Stimulated activated CD8-positive, alpha-beta memory T cell treated with anti-CD3 and anti-CD28 coated beads, Interleukin-15, amount 100 ng/mL, for 4 hours (primary cell): ENCODE measurements at places on chromosomes 2 and 18.

DNA sequence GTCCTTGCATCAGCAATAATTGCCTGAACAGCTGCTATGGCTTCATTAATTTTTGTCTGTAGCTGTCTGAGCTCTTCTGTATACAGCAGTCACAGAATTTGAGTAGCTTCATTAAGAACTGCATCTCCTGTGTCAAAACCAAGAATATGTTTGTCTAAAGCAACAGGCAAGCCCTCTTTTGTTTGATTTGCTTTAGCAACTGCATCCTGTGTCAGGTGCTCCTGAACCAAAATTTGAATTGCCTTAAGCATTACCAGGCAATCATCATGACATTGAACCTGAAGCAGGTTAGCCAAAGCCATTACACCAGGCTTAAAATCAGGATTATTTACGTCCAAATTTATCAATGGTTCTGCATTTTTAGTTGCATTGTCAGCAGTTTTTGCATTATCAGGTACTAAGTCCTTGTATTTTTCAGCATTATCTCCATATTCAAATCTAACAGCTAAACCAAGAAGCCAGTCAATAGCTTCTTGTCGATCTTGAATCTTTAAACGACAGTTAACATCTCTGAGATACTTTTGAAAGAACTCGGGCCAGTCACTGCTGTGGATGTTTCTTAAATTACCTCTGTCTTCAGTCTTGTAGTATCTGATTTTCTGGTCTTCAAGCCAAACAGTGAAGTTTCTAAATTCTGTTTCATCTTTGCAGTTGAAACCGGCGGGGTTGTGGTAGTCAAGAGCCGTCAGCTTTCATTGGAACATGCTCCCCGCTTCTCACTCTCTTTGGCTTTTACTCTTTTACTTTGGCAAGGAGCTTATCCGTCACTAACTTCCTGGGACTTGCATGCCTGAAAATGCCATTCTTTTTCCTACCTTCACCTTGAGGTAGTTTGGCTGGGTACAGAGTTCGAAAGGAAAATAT, 42.2 kb downstream of the MERTK start:
- DNase-seq, result no peak

- no peak for DNase-seq
Observed at GRCh38 chr2:8061219-8061618, 620.6 kb upstream of the ID2 start.

DNA sequence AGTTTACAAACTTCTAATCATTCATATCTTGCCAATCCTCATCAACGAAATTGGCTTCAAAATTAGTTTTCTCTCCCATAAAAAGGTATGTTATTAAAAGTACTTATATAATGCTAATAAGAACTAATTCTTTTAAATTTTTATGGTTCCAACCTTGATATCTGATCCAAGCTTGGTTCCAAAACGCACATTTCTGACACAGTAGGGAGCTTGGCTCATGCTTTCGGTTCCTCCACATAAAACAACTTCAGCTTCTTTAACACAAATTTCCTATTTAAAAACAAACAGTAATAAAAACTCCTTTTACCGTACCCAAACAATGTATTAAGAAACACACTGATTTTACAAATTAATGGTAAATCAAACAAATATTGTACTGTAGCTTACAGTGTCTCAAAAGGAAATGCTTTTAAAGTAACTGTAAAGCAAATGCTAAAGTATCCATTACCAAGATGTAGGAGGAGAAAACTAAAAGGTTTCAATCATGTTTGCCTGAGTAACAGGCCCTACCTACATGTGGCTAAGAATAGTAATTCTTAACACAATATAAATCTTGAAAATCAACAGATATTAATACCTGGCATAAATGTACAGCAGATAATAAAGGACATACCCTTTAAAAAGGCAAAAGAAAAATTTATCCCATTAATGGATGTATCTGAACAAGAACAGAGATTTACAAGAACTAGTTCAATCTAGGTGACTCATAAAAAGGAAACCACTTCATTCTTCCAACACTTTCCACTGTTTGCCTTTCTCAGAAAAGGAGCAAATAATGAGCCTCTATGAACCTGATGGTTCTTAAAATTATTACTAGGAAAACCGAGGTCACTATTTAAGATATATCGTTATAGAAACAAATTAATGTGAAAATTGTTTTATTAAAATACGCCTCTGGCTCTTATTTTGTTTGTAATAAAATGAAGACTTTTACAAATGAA, 17.5 kb downstream of the ACAA2 start:
- DNase-seq, result no peak

GRCh38 chr2:44342854-44343253, 18.4 kb downstream of the PREPL start:
- DNase-seq, result no peak

GRCh38 chr2:111884592-111884964, 585 bp upstream of the ANAPC1 start:
- no peak for DNase-seq

DNA sequence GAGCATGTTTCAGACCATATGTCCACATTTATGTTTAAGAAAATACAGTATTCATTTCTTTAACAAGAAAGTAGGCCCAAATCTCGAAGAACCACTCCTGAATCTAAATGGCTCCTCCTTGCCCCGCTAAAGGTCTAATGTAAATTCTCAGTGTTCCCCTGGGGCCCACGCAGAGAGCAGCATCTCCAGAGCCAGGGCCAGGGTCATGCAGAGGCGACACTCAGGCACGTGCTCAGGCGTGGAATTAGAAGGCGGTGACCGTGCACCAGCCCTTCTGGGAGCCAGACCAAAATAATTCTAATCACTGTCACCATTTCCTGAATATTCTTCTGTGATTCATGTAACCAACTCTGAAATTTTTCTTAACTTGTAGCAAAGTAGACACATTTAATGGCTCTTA, 68.3 kb upstream of the MYT1L start:
- no peak for DNase-seq

- no peak for DNase-seq
Observed at GRCh38 chr2:108139521-108139920, 100.2 kb upstream of the SULT1C3 start.

GRCh38 chr2:230134496-230135129, 65.9 kb upstream of the SLC16A14 start:
- no peak for DNase-seq

DNA sequence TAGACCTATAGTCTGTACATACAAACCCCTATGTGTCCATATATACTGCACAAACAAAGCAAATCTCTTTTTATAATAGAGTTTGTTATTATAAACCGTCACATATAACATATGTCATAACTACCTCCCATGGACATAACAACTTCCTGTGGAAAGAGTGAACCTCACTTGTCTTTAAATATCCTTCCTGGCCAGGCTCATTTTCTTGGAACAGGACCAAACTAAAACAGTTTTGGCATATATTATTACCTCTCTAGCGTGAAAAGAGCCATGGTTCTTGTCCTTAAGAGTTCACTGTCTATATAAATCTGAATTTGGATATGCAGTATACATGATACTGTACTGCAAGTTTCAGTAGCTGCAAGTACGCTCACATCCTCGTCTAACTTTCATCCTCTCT, 28.3 kb upstream of the DNAJC27 start:
- DNase-seq, result no peak

GRCh38 chr2:55014962-55015939, 35.0 kb downstream of the RTN4 start:
- DNase-seq, result no peak

GRCh38 chr2:182522972-182523473, 96.2 kb upstream of the PDE1A start:
- DNase-seq, result no peak

DNA sequence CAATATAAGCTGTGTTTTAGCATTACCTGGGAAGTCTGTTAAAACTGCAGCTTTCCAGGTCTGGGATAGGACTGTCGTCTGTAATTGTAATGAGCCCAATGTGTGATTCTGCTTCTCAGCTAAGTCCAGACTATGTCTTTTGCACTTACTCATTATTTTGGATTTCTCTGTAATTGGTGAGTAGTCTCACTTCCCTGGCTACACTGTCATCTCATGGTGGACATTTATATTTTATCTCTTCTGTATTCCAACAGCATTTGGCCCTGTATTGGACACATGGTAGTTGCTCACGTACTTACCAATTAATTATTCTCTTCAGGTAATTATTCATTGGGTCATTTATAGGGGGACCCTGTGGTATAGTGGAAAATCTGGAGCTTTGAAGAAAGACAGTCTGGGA, 28.0 kb downstream of the LHCGR start:
- DNase-seq, result no peak

DNA sequence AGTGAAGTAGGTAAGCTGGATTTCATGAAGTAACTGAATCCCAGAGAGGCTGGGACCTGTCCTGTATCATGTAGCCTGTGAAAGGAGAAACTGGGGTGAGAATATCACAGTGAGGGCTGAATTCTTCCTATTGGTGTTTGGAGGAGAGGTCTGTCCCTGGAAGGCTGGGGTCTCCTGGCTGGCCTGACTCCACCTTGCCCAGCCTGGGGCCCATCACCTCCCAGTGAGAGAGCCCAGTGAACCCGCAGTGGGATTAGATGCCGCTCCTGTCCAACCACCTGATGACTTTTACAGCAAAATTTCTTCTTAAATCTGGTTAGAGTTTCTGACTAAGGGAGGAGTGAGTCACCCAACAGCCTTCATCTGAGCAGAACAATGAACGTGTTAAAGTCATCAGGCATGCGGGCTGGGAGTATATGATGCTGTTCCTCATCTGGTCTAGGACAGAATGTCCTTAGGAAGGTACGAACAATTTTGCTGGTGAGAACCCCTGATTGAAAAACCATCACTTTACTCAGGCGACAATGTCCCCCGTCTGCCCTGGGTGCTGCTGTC, 152.9 kb downstream of the LPIN1 start:
- DNase-seq, result no peak

- DNase-seq, result no peak
Observed at GRCh38 chr18:49731860-49732311, 81.4 kb downstream of the ACAA2 start.

DNA sequence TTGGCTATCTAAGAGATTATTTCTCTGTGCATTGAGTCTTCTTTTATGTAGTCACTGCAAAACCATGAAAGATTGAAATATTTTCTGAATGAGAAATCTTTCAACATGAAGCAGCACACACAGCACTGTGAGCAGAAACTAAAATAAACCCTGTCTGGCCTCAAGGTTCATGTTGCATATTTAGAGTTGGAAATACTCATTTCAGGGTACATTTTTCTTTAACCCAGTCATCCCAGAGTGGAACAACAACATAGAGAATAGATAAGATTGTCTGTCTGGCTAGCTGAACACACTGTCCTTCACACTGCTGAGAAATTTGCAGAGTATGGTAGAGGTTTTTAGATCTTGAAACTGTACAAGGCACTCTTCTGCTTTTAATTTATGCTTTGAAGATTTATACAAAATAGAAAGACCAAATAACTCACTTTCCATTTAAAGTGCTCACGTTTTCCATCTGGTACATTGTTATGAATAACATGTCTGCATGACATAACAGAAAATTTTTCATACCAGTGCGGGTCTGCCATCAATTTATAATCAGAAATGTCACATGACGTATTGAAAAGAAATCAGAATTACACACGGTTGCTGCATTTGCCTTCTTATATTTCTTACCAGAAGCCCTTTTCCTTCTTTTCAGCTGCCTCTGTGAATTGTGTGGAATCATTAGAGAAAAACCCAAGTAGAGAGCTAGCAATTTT, 25.0 kb upstream of the FN1 start:
- no peak for DNase-seq

DNA sequence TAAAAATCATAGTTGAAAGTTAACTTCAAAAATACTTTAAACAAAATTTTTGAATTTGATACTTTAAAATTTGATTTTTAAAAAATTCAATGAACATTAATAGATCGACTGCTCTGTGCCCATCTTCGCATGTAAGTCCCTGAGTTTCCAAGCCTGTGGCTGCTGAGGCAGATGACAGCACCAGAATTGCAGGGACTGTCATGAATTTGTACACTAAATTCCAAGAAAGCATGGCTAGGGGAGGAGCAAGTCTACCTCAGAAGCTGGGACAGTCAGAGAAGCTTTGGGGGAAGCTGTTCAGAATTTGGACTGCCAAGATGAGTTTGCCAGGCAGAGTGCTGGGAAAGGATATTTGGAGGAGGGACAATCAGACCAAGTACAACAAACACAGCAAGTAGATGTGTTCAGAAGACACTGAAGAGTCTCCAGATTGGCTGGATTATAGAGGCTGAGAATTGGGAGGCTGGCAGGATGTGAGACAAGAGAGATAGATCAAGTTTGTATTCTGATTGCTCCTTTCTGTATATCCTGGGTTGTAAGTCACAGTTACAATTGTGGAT, 79.0 kb downstream of the ASXL3 start:
- DNase-seq, result no peak

- no peak for DNase-seq
Observed at GRCh38 chr2:32562906-32563305, 64.9 kb upstream of the TTC27 start.

- peak; percentile 31 for DNase-seq
Observed at GRCh38 chr2:207073801-207074678, 91.7 kb downstream of the KLF7 start.

DNA sequence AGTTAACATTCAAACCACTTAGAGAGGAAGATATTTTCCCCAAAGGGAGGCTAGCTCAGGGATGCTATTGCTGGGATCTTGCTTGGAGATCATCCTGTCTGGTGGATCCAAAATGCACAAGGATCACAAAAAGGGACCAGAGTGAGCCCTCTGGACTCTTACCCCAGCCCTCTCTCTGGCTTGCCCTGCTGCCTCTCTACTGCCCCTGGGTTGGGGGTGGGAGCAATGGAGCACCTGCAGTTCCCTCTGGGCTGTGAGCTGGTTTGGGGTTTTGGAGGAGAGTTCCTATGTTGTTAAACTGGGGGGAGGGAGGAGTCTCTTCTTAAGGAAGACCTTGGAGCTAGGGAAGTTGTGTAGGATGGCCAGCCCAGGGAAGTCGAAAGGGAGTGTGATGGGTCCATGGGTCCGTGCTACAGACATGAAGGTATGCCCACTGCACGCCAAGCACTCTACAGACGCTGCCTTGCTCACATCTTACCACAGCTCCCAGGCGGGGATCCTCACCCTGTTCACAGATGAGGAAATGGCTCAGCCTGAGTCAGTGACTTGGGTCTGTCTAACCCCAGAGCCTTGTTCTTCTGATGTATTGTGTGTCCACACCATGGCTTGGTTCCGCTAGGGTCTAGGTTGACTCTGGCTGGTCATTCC, 3.8 kb downstream of the LBH start:
- DNase-seq, result no peak

DNA sequence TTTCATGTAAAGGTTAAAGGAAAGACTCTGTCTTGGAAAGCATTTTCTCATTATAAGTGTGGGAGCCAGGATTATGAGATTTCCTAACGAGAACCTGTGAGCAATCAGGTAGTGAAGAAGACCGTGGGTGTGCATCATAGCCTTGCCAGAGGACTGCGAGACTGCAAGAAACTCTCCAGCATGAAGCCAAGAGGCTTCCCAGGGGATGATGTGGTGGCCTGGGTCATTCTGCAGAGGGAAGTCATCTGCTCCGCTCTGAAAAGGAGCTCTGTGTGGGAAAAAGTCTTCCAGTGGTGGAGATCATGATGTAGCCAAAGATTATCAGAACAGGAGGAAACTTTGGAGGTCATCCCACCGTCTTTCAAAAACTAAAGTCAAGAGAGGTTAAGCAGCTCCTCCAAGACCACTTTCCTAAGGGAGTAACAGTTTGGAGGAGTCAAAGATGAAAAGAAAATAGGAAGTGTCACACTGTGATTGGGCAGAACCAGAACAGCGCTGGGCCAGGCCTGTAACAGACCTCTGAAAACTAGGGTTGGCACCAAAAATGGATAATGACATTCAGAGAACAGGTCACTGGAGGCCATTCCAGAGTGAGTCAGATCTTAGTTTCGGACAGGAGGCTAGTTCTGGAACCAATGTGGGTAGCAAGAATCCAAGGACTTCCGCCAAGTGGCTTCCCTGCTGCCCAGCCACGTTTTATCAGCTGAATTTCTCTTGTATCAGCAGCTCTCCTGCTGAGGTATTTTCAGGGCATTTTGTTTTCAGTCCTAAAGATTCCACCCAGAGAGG, 113.0 kb downstream of the LRATD1 start:
- DNase-seq, result no peak
